ENCODE measurements at places on chromosomes 16 and 17. TPM values are rescaled to one million over a fixed set of nuclear protein-coding genes. Genes with fewer than 3 reads are reported as not detected.

Gene TBC1D3E
- total RNA-seq, result not detected

GRCh38 chr17:78253946-78254672, 22.7 kb downstream of the TMEM235 start:
- H3K4me3 ChIP-seq, result peak overlapping the region; percentile 97
- no peaks in the 10 kb centered on the region for H3K4me1 ChIP-seq
- no peaks in the 10 kb centered on the region for H3K27me3 ChIP-seq
- H3K36me3 ChIP-seq, result no peaks in the 10 kb centered on the region

Gene LIMD2
- 1.4 TPM for total RNA-seq

DNA sequence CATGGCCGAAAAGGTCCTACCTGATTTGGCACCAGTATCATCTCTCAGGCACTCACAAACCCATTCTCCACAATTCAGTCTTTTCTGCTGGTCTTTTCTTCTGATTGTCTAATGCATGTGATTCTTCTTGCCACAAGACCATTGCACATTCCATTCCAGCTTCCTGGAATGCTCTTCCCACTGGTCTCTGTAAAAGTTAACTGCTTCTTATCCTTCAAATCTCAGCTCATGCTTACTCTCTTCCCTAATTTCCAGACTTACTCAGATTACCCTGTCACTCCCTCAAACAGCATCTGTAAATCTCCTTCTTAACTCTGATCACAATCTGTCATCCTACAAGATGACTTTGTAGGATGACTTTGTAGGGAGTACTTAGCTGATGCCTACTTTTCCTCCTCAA, 320.2 kb downstream of the MAP2K6 start:
- no peaks in the 10 kb centered on the region for H3K36me3 ChIP-seq
- DNase-seq, result no peak
- peaks cover 2% of the 10 kb centered on the region for H3K4me1 ChIP-seq
- no peak overlapping the region for H3K27ac ChIP-seq
- H3K4me3 ChIP-seq, result no peak overlapping the region

DNA sequence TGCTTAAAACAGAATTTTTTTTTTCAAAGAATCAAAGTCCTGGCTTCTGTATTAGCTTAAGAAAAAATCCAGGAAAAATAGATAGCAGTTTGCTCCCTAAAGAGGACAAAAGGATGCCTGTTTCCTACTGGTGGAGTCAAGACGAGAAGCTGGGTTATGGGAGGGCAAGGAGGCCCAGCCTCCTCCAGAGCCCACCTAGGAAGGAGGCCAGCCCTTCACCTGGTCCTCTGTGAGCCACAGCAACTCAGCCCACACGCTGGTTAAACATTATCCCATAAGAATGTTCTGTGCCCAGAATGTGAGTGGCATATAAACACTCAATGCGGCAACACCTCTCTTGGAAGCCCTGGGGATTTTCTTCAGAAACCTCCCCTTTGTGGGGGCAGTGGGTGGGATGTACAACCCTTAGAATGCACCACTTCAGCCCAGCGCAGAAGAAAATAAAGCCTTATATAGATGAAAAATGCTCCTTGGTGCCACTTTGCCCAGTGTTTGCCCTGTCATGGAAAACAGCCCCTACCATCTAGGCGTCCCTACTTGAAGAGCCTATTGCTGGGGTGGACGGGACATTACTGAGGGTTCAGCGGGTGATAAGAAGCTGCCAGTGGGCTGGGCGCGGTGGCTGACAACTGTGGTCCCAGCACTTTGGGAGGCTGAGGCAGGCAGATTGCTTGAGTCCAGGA, 48.0 kb downstream of the TEKT5 start:
- no peak for DNase-seq
- no peak overlapping the region for H3K4me3 ChIP-seq
- no peaks in the 10 kb centered on the region for H3K36me3 ChIP-seq
- no peaks in the 10 kb centered on the region for H3K4me1 ChIP-seq
